ENCODE measurements at places on chromosomes 2 and 18.

DNA sequence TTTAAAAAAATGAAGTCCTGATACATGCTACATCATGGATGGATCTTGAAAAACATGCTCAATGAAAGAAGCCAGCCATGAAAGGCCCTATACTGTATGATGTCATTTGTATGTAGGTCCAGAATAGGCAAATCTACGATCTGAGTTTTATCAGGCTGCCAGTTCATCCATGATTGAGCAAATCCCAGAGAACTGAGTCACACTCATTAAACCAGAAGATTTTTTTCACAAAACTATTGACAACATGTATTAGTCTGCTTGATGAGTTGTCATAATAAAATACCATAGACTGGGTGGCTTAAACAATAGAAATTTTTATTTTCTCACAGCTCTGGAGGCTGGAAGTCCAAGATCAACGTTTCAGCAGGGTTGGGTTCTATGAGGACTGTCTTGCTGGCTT lies 130.7 kb downstream of the MREG start:
- no peak for DNase-seq

DNA sequence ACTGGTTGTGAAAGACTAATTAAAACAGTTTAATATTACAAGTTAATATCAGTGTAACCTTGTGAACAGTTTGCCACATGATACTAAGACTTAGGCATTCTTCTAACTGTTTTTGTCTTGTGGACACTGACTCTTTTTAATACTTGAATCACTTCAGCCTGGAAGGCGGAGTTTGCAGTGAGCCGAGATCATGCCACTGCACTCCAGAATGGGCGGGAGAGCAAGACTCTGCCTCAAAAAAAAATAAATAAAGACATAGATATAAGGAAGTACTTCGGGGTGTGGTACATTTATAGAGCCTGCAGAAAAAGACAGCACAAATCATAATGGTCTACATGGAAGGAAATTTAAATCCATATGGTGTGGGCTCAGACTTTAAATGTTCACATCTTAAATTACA lies 300.4 kb upstream of the NETO1 start:
- no peak for DNase-seq

- no peak for DNase-seq
Observed at GRCh38 chr2:56626927-56627326, 443.1 kb downstream of the CCDC85A start.

DNA sequence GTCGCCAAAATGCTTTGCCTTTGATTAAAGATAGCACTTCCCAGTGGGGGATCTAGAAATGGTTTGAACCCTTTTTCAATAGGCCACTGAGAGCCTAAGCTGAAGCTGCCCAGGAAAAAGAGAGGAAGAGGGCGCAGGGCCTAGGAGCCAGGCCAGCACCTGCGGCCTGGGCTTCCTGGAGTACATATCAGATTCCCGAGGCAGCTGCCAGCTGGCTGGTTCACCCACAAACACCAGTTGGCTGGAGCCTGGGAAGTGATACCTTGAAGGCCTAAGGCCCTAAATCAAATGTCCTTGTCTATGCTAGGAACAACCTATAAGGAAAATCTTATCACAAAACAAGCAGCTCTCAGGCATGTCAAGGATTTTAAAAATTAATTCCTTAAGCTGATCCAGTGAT lies 37.1 kb downstream of the ANKRD44 start:
- peak; percentile 70 for DNase-seq

- no peak for DNase-seq
Observed at GRCh38 chr2:14722904-14723570, 90.5 kb downstream of the LRATD1 start.

DNA sequence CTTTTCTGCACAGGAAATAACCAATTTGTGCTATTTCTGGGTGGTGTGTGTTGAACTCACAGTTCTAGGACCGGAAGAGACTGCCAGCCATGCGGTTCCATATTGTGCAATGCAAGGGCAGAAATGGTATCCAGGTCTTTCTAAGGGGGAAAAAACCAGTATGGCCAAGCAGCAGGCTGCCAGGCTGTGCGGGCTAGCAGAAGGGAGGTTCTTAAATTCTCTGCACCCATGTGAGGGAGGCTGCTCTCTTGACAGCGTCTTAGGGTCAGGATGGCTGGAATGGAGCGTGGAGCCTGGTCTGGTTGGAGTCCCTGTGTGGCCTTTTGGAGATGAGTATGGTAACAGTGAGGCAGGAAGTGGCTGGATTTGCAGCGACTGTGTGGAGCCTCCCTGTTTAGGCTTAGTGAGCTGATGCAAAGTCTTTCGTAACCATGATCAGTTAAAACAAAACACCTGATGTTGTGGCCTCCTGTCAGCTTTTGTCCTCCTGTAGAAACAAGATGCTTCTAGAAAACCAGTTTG lies 52.6 kb downstream of the NCK2 start:
- DNase-seq: no peak

DNA sequence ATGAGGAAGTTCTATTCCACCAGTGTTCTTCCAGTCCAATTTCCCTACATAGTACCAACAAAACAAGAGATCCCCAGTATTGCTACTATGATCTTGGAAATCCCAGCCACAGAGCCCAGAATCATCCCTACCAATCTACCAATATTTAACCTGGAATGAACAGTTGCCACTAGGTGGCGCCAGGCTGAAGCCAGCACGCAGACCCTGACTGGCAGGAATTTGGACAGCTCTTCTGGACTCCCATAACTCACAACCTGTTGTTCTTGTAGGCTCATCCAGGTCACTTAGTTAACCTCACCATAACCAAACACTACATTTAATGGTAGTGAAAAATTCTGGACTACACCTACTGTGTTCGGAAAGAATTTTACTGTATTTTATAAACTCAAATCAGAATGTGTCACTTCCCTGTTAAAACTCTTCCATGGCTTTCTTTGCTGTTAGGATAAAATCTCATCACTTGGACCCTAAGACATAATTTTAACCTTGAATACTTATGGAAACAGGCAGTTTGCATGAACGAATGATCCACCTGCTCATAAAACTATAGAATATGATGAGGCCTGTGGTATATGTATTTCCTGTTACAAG lies 59.8 kb upstream of the SLC38A11 start:
- DNase-seq: peak; percentile 38

DNA sequence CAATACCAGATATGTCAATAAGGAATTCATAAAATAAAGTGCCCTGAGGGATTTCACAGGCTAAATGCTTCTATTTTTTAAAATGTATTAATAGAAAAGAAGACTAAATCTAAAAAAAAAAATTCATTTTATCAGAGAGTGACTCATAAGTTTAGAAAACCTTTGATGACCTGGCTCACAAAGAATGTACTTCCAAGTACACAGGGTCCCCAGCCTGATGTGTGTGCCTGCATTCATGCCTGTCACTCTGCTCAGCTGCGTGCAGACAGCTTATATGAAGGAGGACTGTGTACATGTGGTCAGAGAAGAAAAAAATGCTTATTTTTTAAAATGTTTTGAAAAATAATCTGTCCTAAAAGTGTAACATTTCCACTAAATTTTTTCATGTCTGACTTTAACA lies 3.0 kb upstream of the CPS1 start:
- no peak for DNase-seq

- DNase-seq: no peak
Observed at GRCh38 chr2:219701847-219702634, 74.6 kb downstream of the SLC4A3 start.

DNA sequence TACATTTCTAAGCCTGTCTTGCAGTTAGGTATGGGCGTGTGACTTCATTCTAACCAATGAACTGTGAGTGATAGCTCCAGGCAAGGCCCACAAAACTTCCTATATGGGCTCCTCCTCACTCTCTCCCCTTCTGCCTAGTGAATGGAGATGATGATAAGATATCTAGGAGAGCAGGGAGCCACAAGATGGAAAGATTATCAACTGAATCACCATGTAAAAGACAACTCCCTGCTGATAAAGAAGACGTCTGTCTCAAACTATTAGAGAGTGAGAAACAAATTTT lies 237.1 kb downstream of the GPD2 start:
- DNase-seq: no peak

DNA sequence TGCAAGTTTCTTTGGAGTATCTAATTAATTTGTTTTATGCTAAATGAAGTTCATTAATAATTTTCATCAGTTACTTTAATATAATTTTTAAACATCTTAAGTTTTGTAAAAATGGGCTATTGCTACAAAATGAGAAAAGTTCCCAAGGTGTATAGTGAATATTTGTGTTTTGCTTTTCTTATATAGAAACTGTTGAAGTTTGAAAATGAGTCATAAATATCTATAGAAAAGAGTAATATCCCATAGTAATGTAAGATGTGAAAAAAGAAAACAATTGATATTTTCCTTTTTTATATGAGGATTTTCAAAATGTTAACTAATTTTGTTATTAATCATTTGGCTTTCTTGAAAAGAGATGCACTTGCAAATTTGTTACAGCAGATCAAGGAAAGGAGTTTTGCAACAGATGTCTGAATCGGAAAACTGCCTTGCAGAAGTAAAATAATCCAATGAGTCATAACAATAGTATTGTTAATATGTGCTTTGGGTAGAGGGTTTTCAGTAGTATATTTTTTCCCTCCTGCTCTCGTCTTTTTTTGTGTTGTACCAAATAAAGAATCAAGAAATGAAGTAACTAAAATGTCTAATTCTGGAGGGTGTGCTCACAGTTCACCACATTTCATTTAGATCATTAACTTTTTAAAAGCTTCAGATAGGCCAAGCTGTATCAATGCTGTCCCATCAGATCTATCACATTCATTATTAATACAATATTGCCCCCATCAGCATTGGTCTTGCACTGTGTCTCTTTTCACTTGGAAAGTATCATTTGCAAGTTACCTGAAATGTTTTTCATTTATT lies 15.5 kb downstream of the DUSP19 start:
- no peak for DNase-seq

DNA sequence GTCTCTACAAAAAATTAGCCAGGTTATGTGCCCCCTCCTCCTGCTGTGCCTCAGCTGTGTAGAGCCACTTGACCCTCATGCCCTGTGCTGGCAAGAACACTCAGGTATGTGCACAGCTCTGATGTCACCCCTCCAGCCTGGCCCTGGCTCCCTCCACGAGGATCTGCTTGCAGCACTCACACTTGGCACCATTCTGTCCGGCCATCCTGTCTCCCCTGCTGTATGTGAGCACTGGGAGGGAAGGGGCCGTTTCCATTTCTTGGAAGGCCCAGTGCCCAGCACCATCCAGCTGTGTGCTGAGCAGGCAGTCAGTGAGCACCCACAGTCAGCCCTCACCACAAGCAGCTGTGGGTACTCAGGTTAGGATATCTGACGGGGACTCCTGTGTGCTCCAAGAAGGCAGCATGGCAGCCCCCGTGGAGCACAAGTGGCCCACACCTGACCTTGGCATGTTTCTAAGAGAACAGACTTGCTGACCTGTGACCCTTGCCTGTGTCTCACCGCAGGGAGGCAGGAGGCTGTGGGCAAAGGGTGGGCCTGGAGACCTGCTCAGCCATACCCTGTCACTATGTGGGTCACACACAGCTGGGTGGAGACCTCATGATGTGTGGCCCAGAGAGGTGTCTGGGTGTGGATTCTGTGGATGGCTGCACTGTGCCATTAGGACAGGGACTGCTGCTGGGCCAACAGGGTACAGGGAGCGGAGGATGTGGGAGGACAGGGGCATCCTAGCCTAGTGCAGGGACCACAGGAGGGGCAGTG lies 31.5 kb downstream of the USP34 start:
- DNase-seq: no peak

GRCh38 chr2:58911877-58912276 lies 670.8 kb upstream of the FANCL start:
- DNase-seq: no peak

GRCh38 chr2:23489471-23490322 lies 104.7 kb downstream of the KLHL29 start:
- no peak for DNase-seq

- DNase-seq: peak; percentile 17
Observed at GRCh38 chr2:240579771-240580614, 6.5 kb upstream of the CAPN10 start.

DNA sequence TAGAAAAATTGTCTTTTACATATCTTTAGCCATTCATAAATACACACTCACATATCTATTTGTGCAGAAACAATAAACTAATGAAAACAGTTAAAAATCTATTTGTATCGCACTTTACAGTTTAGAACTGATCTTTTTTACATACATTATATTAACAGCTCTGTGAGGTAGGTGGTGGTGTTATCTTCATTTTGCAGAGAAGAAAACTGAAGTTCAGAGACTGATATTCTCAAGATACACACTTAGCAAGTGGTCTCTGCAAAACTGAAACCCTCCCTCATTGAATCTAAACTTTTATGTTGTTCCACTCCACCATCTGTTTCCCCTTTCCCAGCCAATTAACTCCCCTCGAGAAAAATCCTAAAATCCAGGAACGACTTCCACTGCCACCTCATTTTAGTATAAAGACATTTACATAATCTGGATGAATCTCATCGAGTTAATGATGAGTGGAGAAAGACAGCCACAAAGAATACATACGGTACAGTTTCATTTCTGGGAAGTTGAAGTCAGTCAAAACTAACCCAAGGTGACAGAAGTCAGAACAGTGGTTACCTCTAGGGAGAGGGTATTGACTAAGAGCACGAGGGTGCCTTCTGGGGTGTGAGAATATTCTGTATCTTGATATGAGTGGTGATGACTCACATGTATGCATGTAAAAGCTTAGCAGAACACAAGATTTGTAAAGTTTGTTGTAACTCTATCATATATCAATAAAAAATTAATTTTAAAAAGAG lies 524.2 kb upstream of the TCF4 start:
- no peak for DNase-seq

DNA sequence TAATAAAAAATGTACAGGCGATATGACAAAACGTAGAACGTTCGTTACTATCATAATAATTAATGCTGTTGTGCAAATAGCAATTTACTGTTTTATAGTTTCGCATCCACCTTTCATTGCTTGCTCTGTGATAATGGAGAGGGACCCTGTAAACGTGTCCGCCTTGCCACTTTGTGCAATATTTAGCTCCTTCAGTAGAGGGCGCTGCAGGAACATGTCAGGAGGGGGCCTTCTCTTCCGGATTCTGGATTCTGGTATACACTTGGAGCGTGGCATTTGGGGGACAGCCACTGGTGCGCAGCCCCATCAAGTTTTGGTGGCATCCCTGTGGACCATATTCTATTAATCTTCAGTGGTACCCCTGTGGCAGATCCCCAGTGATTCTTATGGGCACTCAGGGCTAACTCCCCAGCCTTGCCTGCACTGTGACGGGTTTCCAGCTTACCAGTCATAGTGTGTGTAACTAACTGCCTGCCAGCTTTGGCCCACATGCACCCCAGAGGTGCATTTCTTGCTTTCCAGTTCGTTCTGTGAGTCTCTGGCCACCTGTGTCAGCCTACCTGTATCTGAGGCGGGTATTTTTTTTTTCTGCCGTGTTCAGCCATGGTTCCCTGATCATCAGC lies 140.3 kb downstream of the CYRIA start:
- no peak for DNase-seq
